H1 (cell line): ENCODE measurements at places on chromosomes 6 and 20. TPM values are rescaled to one million over a fixed set of nuclear protein-coding genes. Genes with fewer than 3 reads are reported as not detected.

Gene BPI
- total RNA-seq, result not detected in 2 replicates

Gene C2
- 0.26 and 0.61 TPM in 2 replicates for total RNA-seq

Gene PRIM2
- 46.8 and 50.0 TPM in 2 replicates for total RNA-seq

Gene PXT1
- total RNA-seq, result not detected in 2 replicates

Gene GRM4
- 18.7 and 21.5 TPM in 2 replicates for total RNA-seq

Gene IRF4
- total RNA-seq, result 2.1 and 4.2 TPM in 2 replicates
